NCI-H2227 treated with DMSO at 0.1 percent for 48 hours (cell line): ENCODE measurements at places on chromosomes 3 and 15.

GRCh38 chr3:46027736-46028397 lies 584 bp upstream of the XCR1 start:
- no peak for DNase-seq

- no peak for DNase-seq
These were observed 2.5 kb upstream of the GATA2 start for GRCh38 chr3:128495435-128495970.

DNA sequence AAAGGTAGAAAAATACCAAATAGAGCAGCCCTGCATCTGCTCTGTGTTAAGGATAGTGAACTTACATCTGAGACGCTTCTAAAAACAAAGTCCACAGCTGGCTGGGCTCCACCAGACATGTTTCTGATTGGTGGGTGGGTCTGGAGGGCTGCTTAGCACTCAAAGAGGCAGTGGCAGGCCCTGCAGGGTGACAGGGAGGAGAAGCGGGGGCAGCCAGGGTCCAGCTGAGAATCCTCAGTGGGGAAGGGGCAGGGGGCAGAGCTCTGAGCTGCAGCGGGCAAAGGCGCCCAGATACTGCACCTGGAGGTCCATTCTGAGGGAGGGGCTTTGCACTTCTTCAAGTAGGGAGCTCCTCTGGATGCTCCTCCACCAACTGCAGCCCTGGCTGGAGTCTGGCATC lies 28.1 kb downstream of the PRR23E start:
- no peak for DNase-seq

DNA sequence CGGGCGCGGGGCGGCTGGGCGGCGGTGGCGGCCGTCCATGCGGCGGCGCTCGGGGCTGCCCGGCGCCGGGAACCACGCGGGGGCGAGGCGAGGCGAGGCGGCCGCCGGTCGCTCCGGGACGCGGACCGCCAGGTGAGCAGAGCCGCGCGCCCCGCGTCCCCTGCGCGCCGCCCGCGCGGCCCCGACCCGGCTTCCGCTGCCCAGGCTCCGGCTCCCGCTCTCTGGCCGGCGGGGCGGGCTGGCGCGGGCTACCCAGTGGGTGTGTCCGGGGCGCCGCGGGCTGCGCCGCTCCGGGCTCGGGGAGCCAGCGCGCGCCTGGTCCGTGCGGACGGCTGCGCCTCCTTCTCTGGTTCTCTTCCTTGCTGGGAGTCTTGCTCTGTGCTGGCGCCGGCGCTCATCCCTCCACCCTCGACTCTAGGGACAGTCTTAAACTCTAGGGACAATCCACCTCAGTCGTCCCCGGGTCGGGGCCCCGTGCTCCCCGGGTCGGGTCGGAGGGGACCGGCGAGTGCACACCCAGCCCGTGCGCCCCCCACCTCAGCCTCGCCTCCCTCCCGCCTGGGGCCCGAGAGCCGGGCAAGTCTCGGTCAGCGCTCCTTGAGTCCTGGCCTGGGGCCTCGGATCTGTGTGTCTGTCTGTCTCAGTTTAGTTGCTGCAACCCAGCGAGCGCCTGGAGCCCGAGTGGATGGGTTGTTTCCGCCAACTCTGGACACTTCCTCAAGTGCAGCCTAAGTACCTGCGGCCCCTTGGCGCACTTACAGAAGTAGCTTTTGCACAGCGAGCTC lies 488 bp downstream of the THSD4 start:
- DNase-seq: no peak

DNA sequence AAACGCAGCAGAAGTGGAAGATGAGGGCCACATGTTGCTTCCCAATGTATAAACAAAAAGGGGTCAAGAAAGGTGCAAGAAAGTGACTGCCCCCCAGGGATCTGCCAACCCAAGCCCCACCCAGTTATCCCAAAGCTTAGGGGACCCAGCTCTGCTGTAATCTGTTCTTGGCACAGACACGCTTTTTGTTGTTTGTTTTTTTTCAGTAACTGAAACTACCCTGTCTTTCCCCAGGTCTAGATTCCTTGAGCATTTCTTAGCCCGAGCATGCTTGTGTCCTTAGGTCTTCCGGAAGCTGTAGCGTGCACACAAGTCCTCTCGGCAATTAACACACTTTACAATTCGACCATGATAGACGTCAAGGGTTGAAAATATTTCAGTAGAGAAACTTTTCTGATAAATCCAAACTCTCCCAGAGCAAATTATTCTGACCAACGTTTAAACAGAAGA lies 8.5 kb upstream of the PPARG start:
- no peak for DNase-seq

GRCh38 chr3:193052354-193053045 lies 134.8 kb upstream of the MB21D2 start:
- DNase-seq: no peak

DNA sequence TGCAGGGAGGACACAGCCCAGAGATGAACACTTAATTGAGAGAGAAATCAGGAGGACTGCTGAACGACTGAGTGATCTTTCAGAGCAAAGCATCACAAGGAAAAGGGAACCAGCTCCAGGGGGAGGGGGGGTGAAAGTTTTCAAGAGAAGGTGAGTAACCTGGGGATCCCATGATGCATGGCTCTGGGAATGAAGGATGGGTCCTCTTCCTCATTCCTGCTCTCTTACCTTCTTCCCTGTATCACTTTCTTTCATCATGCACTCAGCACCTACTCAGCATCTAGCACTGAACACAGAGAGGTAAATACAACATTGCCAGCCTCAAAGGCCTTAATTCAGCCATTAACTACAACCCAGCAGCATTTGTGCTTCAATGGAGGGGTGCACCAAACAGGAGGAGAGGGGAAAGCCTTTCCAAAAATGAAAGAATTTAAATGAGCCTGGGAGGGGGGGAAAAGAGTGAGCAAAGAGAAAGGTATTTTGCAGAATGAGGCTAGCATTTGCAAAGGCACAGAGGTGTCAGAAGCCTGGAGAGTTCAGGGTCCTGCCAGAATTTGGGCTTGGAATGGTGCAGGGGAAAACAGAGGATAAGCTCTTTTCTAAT lies 427.4 kb downstream of the FOXP1 start:
- DNase-seq: no peak

DNA sequence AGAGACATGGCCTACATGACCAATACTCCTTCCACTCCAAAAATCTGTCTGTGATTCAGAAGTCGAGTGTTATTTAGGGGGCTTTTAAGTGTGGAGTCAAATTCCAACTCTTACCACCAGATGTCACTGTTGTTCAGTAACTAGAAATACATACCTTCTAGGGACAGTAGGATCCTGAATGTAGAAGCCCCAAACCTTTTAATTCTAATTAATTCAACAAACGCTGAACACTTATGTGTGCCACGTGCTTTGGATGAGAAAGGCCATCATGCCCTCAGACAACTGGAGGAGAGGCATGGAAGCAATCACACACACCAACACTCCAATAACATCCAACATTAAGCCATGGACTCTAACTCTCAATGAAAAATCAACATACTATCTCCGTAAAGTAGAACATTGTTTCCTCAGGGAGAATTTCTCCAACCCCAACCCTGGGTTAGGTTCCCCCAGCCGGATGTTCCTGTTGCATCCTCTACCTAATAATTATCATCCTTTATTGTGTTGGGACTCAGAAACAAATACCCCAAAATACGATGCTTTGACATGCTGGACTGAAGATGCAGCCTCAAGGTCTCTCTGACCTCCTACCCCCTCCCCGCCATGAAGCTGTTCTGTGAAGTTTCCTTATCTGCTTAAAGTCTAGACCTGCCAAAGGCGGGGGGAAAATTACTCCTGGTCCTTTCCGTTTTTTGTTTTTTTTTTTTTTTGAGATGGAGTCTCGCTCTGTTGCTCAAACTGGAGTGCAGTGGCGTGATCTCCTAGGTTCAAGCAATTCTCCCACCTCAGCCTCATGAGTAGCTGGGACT lies 8.0 kb upstream of the CCDC13 start:
- DNase-seq: peak; percentile 54

GRCh38 chr3:4065554-4065953 lies 237.6 kb upstream of the SETMAR start:
- no peak for DNase-seq

DNA sequence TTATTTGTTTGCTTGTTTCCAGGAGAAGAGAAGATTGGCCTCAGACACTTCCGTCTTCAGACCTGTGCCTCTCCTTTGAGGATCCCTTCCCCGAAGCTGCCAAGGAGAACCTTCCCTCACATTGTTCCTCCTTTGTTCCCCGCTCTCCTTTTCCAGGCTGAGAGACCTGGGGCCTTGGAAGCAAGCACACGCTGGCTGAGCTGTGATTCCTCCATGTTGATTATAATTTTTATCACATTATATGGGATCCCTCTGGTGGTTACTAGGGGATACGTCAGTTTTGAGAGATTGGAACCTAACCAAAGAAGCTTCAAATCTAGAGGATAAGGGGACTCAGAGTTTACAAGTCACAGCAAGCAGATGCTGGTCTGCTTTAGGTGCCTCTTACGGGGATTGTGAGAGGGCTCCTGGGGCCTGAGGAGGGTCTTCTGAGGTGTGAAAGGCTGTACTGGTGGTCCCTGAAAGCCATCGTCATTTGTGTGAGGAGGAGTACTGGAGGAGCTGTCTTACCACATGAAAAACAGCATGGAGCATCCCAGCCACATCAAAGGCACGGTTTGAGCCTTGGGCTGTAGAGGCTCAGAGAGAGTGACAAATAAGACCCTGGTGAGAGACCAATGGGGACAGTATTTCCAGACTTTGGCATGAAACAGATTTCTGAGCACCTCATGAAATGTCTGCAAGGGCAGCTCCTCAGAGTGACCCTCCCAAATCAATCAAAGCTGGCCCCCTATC lies 760.1 kb upstream of the CFAP20DC start:
- peak; percentile 2 for DNase-seq

DNA sequence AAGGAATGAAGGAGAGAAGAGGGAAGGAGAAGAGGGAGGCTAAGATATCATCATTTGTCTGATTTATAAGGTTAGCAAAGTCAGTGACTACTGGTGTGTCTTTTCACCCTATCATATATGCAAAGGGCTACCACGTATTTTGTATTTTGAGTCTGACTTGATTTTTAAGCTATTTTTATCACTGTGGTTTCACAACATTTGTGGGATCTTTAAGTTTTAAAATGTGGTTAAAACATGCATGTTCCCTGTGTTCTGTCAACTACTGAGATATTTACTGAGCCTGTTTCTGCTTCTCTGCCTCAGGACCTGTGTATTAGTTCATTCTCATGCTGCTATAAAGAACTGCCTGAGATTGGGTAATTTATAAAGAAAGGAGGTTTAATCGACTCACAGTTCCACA lies 22.5 kb upstream of the SPTSSB start:
- DNase-seq: no peak

- DNase-seq: no peak
These were observed 104.8 kb upstream of the HERC1 start for GRCh38 chr15:63938486-63939061.

- DNase-seq: no peak
These were observed 295.6 kb upstream of the RASGRP1 start for GRCh38 chr15:38860253-38860652.
